HL-60 (cell line): ENCODE measurements at places on chromosomes 2 and 18.

- no peak for DNase-seq
These were observed 175.0 kb upstream of the PARD3B start for GRCh38 chr2:204370172-204370718.

- DNase-seq: no peak
These were observed 148.8 kb upstream of the CDH19 start for GRCh38 chr18:66752733-66753132.

- no peak for DNase-seq
These were observed 186.2 kb downstream of the STK39 start for GRCh38 chr2:168060986-168061750.

- no peak for DNase-seq
These were observed 96.4 kb downstream of the CYRIA start for GRCh38 chr2:16568998-16569784.
